ENCODE measurements at places on chromosomes 7 and 10. TPM values are rescaled to one million over a fixed set of nuclear protein-coding genes. Genes with fewer than 3 reads are reported as not detected.

CROT gene
- total RNA-seq = 5.5 TPM

MOSPD3 gene
- total RNA-seq = 21.2 TPM

BICC1 gene
- total RNA-seq = 25.8 TPM

ZNF775 gene
- total RNA-seq = 7.3 TPM

ZNF853 gene
- total RNA-seq = 2.5 TPM

CPA2 gene
- 0.11 TPM for total RNA-seq

Data from A549 treated with AZD2906 at 1 μM for 4 hours (cell line).